ENCODE measurements at places on chromosomes 3 and 15.

- no peak for DNase-seq
These were observed 60.2 kb upstream of the CDAN1 start for GRCh38 chr15:42796955-42797782.

GRCh38 chr3:149369991-149370866 is 7.2 kb downstream of the TM4SF1 start:
- peak; percentile 29 for DNase-seq

GRCh38 chr3:134971306-134971705 is 176.2 kb downstream of the EPHB1 start:
- DNase-seq, result no peak

DNA sequence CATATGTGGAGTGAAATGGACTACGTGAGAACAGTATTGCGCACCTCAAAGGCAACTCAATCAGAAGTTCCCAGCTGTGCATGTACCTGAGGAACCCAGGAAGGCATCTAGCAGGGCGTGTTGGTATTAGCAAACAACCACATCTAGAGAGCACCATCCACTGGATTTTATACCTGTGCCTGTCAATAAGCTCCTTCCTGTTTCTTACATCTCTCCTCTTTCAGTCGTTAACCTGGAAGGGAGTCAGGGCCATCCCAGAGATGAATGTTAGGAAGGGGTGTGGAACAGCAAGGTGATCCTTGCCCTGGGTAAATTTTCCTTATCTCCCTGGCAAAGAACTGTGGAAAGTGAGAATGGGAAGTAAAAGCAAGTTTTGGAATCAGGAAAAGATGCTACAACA is 29.6 kb upstream of the CHMP2B start:
- no peak for DNase-seq

DNA sequence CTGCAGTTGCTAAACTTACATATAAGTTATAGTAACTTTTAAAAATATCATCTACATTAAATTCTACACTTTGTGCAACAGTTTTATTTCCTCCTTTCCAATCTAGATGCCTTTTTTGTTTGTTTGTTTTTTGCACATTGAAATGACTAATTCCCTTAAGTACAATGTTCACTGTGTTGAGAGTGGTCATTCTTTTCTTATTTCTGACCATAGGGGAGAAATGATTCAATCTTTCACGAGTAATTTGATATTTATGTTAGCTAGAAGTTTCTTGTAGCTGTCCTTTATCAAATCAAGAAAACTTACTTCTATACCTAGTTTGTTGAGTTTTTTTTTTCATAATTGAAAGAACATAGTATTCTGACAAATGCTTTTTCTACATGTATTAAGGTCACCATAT is 85.0 kb upstream of the CBLB start:
- DNase-seq, result no peak

DNA sequence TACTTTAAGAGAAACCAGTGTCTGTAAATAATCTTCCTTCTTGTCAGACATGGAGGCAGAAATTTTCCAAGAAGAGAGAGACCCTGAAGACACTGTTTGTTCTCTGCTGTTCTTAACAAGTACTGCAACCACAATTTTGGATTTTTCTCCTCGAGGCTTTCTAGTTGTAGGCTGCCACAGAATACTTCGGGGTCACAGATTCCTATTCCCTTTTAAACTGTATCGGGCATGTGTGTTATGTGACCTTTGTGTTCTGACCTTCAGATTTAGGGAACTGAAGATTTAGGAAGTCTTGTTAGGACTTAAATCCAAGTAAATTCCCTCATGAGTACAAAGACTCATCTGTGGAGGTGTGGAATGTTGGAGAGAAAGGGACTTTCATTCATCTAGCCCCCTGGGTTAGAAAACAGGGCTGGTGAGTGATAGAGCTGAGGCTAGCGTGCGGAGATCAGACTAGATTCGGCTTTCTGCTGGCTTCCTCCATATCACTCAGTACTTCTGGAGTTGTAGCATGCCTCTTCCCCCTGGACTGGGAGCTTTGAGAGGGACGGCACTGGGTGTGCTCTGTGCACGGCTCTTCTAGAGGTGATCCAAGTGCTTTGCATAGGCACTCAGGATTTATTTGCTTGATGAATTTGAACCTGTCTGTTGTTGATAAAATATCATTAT is 237.0 kb downstream of the LPP start:
- DNase-seq, result no peak

- no peak for DNase-seq
These were observed 2.1 kb upstream of the SMCO1 start for GRCh38 chr3:196517162-196517800.

DNA sequence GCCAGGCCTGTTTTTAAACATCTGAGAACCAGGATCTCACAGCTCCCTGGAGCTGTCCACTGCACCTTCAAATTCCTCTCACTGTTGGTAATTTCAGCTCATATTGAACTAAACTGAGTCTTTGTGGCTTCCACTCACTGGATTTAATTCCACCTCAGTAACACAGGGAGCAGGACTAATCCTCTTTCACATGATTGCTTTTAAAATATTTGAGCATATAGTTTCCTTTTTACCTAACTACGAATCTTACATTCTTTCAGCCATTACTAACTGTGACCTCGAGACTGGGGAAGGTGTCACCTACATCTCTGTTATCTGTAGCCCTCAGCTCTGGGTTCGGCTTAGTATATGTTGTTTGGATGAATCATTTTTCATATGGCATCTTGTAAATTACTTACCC is 194.3 kb upstream of the C2CD4B start:
- no peak for DNase-seq

GRCh38 chr3:187213616-187214015 is 16.3 kb downstream of the RTP1 start:
- no peak for DNase-seq

DNA sequence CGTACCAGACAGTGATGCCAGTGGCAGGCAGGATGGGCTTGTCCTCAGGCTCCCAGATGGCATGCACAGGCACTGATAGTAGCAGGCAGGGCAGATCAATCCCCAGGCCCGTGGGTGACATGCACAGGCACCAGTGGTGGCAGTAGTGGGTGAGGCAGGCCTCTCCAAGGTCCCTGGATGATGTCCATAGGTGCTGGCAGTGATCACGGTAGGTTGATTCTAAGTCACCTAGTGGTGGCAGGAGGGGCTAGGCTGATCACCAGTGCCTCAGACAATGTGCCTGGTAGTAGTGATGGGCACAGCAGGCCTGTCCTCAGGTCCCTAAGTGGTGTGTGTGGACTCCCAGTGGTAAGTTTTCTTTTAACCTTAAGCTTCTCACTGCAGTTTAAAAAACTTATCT is 19.6 kb downstream of the CEP63 start:
- no peak for DNase-seq

DNA sequence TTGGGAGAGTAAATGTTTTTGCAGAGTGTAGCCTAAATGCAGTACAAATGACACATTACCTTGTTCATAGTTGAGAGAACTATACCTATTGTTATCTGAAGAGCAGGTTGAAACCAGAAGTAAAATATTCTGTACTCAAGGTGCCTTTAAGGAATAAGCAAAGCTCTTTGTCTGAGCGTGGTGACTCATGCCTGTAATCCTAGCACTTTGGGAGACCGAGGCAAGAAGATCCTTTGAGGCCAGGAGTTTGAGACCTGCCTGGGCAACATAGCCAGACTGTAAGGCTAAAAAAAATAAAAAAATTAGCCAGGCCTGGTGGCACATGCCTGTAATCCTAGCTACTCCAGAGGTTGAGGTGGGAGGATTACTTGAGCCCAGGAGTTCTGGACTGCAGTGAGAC is 2.2 kb upstream of the RNF13 start:
- DNase-seq, result no peak

DNA sequence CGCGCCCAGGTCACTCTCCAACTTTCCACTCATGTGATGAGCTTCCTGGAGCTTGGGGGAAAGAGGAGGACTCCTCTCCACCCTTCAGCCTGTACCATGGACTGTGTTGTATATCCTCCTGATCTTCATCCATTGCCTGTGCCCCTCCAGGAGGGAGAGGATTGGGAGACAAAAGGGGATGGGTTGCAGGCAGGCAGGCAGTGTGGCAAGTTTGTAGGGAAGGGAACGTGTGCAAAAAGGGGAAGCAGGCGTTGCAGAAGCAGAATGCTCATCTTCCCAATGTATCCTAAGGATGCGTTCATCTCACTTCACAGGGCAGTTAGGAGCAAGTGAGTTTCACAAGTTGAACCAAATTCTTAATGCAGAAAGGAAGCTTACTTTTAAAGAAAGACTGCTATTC is 28.1 kb upstream of the GHSR start:
- no peak for DNase-seq

GRCh38 chr3:53195602-53196574 is 34.9 kb downstream of the PRKCD start:
- DNase-seq, result peak; percentile 89

- no peak for DNase-seq
These were observed 54.4 kb upstream of the IL12A start for GRCh38 chr3:159934216-159934615.

- DNase-seq, result no peak
These were observed 10.7 kb downstream of the B2M start for GRCh38 chr15:44722011-44722410.

GRCh38 chr3:78645628-78646310 is 1122.0 kb downstream of the ROBO1 start:
- peak; percentile 56 for DNase-seq

GRCh38 chr3:10198226-10198625 is 33.5 kb downstream of the IRAK2 start:
- no peak for DNase-seq

- no peak for DNase-seq
These were observed 8.6 kb downstream of the TM4SF1 start for GRCh38 chr3:149368674-149369497.

DNA sequence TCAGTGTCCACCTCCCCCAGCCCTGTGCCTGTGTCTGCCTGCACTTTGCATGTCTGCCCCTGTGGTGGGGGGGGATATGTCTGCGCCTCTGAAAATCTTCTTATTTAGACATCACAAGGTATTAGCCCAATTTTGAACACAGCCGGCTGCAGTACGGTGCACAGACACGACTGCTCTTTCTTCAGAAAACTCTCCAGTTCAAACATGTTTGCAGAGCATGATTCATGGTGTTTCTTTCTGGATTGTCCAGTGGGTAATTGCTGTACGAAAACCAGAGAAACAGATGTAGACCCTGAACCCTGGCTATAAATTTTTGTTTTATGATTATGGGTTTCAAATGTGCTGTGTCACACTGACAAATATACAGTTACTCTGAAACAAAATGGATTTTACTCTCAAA is 3.4 kb upstream of the RARB start:
- DNase-seq, result no peak

- peak; percentile 31 for DNase-seq
These were observed 4.2 kb upstream of the NPHP3 start for GRCh38 chr3:132726341-132726823.

GRCh38 chr3:9864200-9864927 is 15.7 kb downstream of the CIDEC start:
- no peak for DNase-seq

DNA sequence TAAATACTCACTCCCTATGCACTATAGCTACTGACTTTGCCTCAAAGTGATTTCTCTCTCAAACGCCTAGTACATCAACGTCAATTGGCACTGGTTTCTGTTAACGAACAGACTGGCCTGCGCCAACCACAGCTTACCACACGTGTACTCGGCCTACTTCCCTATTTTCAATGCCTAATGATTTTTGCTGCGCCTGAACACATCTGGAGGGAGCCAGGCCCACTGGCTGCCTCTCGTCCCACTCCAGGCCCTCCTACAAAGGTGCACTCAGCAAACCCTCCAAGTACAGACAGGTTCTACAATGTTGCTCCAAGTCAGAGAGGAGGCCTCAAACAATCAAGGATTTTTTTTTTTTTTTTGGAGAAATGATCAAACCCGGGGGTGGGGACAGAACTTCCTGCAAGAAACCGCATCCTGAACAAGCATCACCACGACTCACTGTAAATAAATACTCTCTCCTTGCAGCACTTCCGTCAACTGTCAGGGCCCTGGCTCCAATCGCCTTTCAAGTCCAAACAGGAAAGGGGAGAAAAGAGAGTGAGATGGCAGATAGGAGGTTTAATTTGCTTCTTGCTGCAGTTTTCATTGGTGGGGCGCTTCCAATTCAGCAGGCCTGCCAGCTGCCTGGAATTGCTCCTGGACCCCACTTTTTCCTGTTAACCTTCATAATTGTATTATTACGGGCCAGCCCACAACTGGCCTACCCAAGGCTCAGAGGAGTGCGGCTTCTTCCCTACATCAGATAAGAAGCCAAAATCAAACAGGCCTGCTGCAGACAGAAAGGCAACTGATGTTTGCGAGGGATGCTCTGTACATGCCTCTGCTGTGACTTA is 139.3 kb downstream of the FOXP1 start:
- DNase-seq, result no peak

DNA sequence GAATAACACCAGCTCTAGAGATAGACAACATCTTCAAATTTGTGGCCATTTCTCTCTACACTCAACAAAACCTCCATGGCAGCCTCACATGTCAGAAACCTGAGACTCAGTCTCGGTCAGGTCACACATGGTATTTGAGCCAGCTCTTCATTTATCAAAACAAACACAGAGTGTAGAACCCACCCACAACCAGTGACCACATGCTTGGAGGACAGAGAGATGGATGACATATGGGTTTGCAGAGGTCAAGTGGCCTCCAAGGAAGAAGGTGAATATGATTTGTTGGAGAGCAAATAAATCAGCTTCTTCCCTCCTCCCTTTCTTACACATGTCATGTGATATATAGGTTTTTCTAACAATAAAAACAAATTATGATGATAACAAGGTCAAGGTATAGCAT is 278.1 kb upstream of the LRTM1 start:
- no peak for DNase-seq

GRCh38 chr15:76968306-76968705 is 26.6 kb upstream of the PSTPIP1 start:
- DNase-seq, result no peak

GRCh38 chr3:142691527-142691926 is 32.3 kb upstream of the TRPC1 start:
- DNase-seq, result no peak

DNA sequence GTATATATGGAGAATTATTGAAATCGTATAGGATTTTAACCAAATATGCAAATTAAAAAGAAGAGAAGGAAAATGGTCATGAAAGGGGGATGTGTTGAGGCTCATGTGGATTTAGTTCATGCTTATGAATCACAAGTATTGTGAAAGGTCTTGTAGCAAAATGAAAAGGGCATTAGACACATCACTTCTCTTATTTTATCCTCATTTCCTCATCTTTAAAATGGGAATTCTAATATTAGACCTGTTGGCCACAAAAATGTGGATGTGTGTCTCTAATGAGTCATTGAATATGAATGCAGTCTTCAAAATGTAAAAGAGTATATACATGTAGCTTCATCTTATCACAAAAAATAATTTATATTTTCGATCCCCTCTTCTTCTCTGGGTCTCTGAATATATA is 14.9 kb upstream of the ALCAM start:
- DNase-seq, result no peak

GRCh38 chr15:92231461-92231860 is 162.2 kb upstream of the ST8SIA2 start:
- no peak for DNase-seq

- no peak for DNase-seq
These were observed 361 bp upstream of the STXBP5L start for GRCh38 chr3:120907659-120908029.

- DNase-seq, result no peak
These were observed 89.0 kb downstream of the CHSY1 start for GRCh38 chr15:101162701-101163483.
